Endothelial cell of coronary artery (primary cell): ENCODE measurements at places on chromosomes 5 and 9. TPM values are rescaled to one million over a fixed set of nuclear protein-coding genes. Genes with fewer than 3 reads are reported as not detected.

PLPP1 gene
- 11.2 and 69.7 TPM in 2 replicates for total RNA-seq

NEURL1B gene
- total RNA-seq, result 0.36 and 0.94 TPM in 2 replicates

IPPK gene
- total RNA-seq, result 16.7 and 22.1 TPM in 2 replicates

PDE6A gene
- total RNA-seq, result under 0.01 TPM in 1 of 2 replicates, not detected in the other

DND1 gene
- 0.09 and 0.19 TPM in 2 replicates for total RNA-seq

COL15A1 gene
- total RNA-seq, result under 0.01 TPM in 1 of 2 replicates, not detected in the other

SLIT3 gene
- 0.36 and 1.4 TPM in 2 replicates for total RNA-seq

LPAR1 gene
- 0.09 and 3.3 TPM in 2 replicates for total RNA-seq

LCN10 gene
- total RNA-seq, result not detected in 2 replicates

RNF130 gene
- total RNA-seq, result 17.4 and 34.2 TPM in 2 replicates

MLANA gene
- total RNA-seq, result not detected in 2 replicates

ZNF608 gene
- 9.7 and 13.9 TPM in 2 replicates for total RNA-seq

UBE2QL1 gene
- under 0.01 and 0.09 TPM in 2 replicates for total RNA-seq

ZBTB26 gene
- 2.3 and 3.7 TPM in 2 replicates for total RNA-seq

FAM53C gene
- total RNA-seq, result 37.2 and 37.8 TPM in 2 replicates

ARL14EPL gene
- total RNA-seq, result 0.18 TPM in 1 of 2 replicates, not detected in the other

ITGA1 gene
- total RNA-seq, result 4.6 and 6.6 TPM in 2 replicates

RCL1 gene
- total RNA-seq, result 15.9 and 17.1 TPM in 2 replicates

EIF4E1B gene
- total RNA-seq, result not detected in 2 replicates

CARTPT gene
- total RNA-seq, result not detected in 2 replicates

CBY3 gene
- 0.09 and 0.18 TPM in 2 replicates for total RNA-seq

DOCK8 gene
- total RNA-seq, result 0.36 and 0.56 TPM in 2 replicates

CNTNAP3B gene
- 64.3 and 128 TPM in 2 replicates for total RNA-seq

CCNI2 gene
- total RNA-seq, result not detected in 2 replicates

CTXN3 gene
- total RNA-seq, result not detected in 2 replicates

CCT5 gene
- 757 and 844 TPM in 2 replicates for total RNA-seq
